ENCODE measurements at places on chromosomes 6 and 20.
A peak's percentile ranks its signal among the peaks of the same experiment; 100 is the strongest.

DNA sequence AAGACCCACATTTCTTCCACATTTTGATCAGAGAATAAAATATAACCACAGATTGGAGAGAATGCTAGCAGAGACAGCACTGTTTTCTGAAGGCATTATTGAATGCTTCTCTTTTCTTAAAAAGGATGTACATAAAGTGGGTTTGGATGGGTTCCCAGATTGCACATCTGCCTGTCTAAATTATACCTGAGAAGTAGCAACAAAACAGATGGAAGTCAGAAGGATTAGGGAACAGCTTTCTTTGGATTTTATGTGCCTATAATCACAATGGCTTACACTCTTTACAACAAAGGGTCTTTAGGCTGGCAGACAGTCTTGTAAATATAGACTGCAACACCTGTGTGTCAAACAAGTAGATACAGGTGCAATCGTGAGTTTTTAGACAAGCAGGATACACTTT is 622.2 kb upstream of the MANEA start:
- no peak for DNase-seq

DNA sequence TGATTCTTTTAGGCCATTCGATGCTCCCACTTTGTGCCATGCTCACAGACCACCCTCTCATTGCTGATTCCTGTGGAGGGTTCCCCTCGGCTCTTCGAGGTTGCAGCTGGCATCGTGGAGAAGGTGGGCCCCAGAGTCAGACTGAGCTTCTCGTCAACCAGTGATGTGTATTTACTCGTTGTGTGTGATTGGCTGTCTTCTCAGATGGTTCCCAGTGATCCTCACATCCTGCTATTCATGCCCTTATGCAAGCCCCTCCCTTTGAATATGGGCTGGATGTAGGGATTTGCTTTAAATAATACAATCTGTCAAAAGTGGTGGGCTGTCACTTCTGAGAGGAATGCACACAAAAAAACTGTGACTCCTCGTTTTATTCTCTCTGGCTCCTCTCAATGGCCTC is 99.6 kb upstream of the ENPP5 start:
- no peak for DNase-seq

DNA sequence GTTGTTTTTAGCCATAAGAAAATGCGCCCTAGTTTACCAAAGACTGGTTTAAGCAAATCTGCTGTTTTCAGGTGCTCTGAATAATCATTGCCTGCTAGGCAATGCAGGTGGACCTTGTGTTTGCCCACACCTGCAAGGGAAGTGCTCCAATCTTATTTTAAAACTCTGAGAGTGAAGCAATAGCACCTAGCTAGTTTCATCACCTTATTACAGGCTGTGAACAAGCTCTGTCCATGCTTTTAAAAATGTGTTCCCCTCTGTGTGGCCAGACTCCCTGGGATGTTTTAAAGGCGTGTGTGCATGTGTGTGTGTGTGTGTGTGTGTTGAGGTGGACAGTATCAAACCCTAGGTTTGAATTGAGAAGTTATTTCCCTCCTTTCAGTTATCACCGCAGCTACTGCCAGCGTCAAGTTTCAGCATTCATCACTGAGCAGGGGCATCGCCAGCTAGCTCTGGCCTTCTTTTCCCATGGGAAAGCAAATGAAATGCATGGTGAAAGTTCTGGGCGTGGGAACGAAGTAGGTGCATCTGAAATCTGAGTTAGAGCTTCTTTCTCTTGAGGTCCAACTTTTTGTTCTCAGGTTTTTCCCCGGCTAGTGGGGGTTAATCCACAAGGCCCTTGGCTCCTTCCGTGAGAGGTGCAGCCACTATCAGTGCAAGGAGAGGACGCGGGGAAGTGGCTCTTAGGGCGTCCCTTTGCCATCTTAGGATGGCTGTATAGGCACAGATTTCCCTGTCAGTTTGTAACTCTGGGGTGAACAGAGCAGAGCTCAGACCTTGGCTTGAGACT is 30.8 kb downstream of the DUSP22 start:
- no peak for DNase-seq

- no peak for DNase-seq
These were observed 43.2 kb upstream of the BMP5 start for GRCh38 chr6:55918639-55919038.

DNA sequence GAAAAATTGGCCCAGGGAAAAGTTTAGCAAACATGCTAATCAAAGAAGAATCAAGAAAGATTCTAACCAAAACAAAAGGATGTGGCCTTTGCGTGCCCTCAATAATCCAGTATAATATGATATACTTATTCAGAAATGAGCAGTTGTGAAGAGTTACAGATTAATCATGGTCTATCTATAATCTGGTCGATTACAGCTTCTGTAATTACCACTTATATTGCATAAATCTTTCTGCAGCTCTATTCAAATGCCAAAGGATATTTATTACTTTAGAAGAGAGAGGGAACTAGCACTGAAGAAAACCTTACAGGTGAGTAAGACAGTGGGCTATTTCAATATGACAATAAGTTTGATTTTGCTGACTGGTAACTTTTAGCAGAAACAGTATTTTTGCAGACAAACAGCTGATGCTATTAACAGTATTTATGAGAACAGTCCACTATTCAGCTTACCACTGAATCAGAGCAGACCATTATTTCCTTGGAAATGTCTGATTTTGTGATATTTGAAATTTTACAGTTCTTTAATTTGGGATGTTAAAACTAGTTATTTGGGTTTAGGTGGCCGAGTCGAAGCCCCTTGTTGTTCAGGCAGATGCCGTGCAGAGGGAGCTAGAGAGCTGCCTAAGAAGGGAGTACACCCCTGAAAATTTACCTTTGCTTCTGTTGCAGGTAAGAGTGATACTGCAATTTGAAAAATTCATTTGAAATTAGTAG is 92.2 kb downstream of the CEP57L1 start:
- peak; percentile 71 for DNase-seq

- no peak for DNase-seq
These were observed 4.2 kb upstream of the MAVS start for GRCh38 chr20:3842348-3842930.

- no peak for DNase-seq
These were observed 272.2 kb upstream of the FOXQ1 start for GRCh38 chr6:1039746-1040145.

GRCh38 chr20:59165891-59166709 is 2.5 kb downstream of the ZNF831 start:
- peak; percentile 67 for DNase-seq

DNA sequence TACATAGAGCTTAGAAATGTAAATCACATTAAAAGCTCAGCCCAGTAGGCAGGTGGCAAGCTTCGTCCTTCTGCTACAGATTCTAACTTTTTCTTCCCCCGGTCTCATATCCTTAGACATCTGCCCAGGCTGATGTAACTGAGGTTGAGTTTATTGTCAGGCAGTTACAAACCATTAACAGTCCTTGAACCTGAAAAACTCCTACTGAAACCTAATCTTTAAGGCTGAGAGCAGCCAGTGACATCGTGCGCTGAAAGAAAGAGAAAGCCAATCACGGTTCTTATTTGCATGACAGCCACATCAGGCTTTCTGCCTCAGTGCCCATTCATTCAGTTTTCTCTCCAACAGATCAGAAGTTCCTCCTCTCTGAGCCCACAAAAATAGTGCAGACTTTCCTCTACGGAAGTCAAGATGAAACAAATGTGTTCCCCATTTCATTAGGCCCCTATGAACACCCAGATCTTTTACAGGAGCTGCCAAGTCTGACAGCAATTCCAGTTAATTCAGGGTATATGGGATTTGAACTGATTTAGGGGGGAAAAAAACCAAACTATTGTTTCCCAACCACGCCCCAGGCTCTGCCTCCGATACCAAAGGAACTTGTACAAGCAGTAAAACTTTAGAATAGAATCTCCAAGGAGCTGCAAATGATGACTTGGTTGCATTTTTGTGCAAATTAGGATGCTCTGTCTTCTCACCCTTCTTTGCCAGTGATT is at the start of gene NHSL1:
Gene NHSL1, minus strand, starts transcription at position 192 of the 716 bp plus-strand sequence. CDS start 204 bp downstream, outside the sequence.
- no peak for DNase-seq

DNA sequence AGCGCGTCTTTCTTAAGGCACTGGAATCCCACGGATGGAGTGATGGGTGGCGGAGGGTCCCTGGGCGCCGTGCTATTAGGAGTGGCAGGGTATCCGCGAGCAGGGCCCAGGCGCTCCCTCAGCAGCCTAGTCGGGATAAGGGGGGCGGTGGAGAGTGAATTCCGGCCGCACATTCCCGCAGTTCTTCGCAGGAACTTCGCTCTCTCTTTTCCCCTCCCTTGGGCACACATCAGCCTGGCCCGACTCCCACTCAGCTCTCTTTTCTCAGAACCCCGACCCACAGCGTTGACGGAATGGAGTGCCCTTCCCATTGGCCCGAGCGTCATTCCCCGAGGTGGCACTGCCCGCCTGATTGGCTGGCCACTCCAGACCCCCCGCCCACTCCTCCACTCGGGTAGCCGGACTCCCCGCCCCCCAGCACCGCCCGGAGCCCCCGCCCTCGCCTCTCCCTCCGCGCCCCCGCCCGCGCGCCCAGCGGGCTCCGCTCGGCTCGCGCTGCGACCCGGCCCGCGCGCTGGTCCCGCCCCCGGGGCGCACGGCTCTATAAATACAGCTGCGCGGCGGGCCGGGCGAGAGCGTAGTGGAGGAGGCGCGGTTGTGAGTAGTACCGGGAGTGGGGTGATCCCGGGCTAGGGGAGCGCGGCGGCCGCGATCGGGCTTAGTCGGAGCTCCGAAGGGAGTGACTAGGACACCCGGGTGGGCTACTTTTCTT is at the start of gene ID4:
Gene ID4, plus strand, starts transcription at position 572 of the 712 bp plus-strand sequence. CDS start 385 bp downstream, outside the sequence.
- no peak for DNase-seq

DNA sequence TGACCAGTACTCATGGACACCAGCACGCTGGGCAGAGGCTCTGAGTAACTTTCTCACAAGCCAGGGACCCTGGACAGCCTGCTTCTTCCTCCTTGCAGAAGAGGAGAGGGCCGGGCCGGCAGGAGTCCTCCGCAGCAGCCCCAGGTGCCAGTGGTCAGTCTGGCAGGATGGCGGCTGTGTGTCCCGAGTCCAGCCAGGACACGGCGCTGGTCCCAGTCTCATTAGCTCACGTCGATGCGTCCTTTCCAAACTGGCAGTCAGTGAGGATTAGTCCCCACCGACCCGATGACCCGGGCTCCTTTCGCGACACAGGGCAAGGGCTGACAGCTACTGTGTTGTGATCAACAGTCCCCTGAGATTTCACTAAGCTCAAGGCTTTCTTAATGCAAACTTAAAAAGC is 267.0 kb downstream of the TAF4 start:
- DNase-seq = no peak

GRCh38 chr6:119858901-119859300 is 509.3 kb upstream of the MAN1A1 start:
- no peak for DNase-seq

- DNase-seq = no peak
These were observed 106.2 kb downstream of the UBE3D start for GRCh38 chr6:82959385-82959941.

DNA sequence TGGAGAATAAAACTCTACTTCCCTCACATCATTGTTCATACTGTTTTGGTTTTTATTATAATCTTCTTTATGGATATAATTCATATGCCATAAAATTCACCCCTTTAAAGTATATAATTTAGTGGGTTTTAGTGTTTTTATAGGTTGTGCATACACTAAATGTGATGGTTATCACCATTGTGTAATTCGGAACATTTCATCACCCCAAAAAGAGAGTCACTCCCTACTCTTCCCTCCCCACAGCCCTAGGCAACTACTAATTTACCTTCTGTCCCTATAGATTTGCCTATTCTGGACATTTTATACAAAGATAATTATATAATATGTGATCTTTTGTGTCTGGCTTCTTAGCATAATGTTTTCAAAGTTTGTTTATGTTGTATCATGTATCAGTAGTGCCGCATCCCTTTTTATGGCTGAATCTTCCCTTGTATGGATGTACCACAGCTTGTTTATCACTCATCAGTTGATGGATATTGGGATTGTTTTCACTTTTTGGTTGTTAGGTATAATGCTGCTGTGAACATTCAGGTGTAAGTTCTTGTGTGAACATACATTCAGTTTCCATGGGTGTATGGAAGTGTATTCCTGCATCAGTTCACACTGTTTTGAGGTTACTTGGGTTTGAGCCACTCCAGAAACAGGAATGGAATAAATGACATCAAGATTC is 4.2 kb downstream of the TM9SF4 start:
- DNase-seq = no peak

GRCh38 chr6:72954716-72955115 is 270.6 kb downstream of the KHDC1L start:
- DNase-seq = no peak

DNA sequence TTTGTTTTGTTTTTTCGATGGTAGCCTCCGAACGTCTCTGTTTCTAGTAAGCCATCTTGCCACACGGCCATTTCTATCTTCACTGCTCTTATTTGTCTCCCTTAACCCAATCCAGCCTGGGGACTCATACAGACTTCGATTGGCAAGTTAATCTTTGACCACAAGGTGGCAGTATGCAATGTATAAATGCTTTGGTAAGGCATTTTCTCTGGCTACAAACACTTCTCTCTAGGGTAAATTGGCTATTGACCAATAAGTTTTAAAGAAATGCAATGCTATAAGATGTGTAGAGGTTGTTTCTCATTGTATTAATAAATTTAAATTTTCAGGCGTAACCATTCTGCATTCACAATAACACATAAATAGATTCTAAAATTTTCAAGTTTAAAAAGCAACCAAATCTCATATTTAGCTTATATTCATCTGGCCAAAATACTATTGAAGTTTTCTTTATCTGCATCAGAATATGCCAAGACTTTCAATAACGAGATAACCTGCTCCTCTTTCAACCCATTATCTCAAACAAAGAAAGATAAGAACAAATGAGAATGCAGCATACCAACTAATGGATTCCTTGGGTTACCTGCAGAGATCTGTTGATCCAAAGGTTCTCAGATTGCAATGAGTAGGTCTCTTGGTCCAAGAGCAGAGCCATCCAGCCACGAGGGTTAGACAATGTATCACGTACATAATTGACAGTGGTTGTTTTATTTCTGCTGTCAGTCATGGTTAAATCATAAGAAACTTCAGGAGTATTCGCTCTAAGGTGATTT is 231.9 kb downstream of the PKHD1 start:
- DNase-seq = peak; percentile 24

DNA sequence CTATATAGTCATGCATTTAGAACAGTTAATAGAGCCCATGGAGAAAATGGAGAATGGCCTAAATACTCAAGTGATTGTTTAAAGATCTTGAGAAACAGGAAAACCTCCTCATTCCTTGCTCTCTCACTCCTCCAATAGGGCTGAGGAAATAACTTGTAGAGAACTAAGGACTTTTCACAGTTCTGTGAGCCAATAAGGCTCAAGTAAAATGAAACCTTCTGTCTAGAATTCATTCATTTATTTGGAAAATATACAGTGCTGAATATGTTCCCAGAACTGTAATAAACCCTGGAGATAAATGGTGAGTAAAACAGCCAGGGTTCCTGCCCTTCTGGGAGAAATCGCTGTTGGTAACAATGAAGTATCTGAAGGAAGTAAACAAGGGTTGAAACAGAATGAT is 35.3 kb downstream of the ELOVL2 start:
- DNase-seq = no peak

GRCh38 chr6:159062976-159063375 is 18.2 kb upstream of the TAGAP start:
- peak; percentile 35 for DNase-seq

DNA sequence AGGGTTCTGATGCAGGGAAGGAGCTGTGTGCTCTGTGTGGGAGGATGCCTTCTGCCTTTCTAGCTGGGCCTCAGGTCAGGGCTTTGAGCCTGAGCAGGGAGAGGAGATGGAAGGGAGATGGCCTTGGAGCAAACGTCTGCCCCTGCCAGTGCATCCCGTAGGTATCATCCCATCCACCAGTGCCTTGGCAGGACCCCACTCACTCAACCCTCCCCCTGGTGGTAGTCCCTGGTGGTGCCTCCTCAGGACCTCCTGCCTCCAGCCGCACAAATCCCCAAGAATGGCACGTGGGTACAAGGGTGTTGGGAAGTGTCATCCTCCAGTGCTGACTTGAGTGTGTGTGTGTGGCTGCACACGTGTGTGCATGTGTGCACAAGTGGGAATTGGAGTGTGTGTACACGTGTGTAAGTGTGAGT is 23.1 kb upstream of the MICB start:
- DNase-seq = no peak
